ENCODE measurements at places on chromosomes 6 and 20.

DNA sequence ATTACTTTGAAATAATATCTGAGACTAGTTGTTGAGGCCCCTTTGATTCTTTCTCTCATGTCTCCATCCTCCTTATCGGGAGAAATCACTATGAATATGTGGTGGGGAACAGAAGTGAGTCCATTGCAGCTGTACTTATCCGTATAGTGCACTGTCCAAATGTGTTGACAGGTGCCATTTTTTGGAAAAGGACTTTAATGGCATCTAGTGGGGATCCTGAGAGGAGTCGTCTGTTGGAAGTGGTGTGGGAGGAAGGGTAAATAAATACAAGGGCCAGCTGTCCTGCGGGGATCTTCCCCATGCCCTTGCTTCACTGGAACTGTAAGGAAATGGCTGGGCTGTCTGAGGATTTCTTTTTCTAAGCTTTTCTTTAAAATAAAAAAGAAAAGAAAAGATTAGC lies 19.4 kb downstream of the TPX2 start:
- no peak for DNase-seq

GRCh38 chr6:15280028-15280427 lies 34.2 kb downstream of the JARID2 start:
- no peak for DNase-seq

GRCh38 chr20:45611054-45611453 lies 18.5 kb upstream of the WFDC10A start:
- peak; percentile 93 for DNase-seq

DNA sequence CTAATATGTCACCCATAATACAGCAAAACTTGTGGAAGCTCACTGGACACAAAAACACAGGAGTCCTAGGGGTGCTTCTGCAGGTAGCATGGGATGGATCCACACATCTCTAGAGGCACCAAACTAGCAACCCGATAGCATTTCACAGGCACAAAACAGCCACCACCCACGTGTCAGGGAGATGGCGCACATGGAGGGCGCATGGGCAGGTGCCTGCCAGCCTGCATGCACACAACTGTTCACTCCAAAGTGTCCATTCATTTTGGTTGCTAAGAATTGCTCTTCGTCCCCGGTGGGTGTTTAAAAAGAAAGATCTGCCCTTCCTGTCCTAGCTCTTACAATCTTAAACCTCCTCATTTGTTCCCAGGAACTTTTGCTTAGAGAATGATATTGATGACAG lies 171.3 kb downstream of the SYNDIG1 start:
- DNase-seq, result no peak

DNA sequence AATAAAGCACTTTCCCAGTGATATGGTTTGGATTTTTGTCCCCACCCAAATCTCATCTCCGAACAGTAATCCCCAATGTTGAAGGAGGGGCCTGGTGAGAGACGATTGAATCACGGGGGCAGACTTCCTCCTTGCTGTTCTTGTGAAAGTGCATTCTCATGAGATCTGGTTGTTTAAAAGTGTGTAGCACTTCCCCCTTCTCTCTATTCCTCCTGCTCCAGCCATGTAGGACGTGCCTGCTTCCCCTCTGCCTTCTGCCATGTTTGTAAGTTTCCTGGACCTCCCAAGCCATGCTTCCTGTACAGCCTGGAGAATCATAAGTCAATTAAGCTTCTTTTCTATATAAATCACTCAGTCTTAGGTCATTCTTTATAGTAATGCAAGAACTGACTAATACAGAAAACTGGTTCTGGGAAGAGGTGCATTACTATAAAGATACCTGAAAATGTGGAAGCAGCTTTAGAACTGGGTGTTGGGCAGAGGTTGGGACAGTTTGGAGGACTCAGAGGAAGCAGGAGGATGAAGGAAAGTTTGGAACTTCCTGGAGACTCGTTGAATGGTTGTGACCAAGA lies 7.4 kb downstream of the EPM2A start:
- DNase-seq, result no peak

- DNase-seq, result no peak
Measured at GRCh38 chr6:166402582-166403277, 20.0 kb upstream of the MPC1 start.
